Stimulated activated CD4-positive, alpha-beta T cell treated with anti-CD3 and anti-CD28 coated beads, Interleukin-2, amount 100 ng/mL, for 24 hours (primary cell): ENCODE measurements at places on chromosomes 16 and 17.
A peak's percentile ranks its signal among the peaks of the same experiment; 100 is the strongest.

- DNase-seq: no peak
These were observed 890 bp upstream of the CD300A start for GRCh38 chr17:74465378-74466110.

- no peak for DNase-seq
These were observed 114.7 kb downstream of the ENGASE start for GRCh38 chr17:79189305-79189704.

DNA sequence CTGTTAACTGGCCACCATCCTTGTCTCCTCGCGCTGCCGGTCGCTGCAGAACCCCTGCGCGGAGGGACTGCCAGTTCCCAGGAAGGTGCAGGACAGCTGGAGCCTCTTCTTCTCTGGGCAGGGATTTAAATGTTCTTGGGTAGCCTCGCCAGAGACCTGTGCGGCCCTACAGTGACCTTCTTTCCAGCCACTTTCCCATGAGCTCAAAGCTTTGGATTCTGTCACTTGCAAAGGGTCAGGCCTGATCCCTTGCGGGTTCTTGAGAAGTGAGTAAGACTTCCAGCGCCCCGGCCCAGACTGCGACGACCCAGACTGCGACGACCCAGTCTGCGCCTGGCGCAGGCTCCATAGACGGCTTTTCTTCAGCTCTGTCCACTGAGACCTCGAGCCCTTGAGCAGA, 1.4 kb upstream of the SLFN5 start:
- DNase-seq: peak; percentile 51

GRCh38 chr17:8118769-8119580, 661 bp upstream of the ALOXE3 start:
- DNase-seq: peak; percentile 91

- DNase-seq: peak; percentile 88
These were observed 18.5 kb upstream of the ALDH3A1 start for GRCh38 chr17:19766421-19767270.

DNA sequence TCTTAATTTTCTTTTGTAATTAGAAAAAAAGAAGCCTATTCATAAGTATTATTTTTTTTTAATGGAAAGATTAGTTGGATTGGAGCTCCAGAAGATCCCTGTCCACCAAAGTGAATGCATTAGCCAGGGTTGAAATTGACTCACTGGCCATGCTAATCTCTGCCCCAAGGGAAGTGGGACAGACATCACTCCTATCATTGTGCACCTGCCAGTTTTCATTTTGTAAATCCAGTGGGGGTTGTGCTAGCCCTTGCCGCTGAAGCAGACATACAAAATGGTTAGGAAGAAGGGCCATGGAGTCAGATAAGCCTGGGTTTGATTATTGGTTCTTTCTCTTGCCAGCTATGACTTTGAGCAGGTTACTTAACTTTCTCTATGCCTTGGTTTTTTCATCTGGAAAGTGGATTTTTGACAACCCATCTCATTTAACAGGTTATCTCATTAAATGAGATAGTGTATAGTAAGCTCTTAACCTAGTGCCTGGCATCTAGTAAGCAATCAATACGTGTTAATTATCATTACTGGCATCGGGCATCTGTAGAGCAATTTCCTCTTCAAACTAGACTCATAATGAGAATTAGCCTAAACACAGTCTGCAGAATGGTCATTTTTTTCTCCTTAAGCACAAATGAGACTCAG, 216.9 kb downstream of the IRX3 start:
- DNase-seq: no peak

GRCh38 chr16:50668368-50669008, 12.6 kb downstream of the SNX20 start:
- DNase-seq: no peak

- no peak for DNase-seq
These were observed 478.4 kb upstream of the GOT2 start for GRCh38 chr16:59212492-59213024.

GRCh38 chr17:538181-538973, 176.3 kb downstream of the VPS53 start:
- no peak for DNase-seq
